Activated naive CD4-positive, alpha-beta T cell treated with anti-CD3 and anti-CD28 coated beads for 36 hours (primary cell): ENCODE measurements at places on chromosomes 4 and X.

DNA sequence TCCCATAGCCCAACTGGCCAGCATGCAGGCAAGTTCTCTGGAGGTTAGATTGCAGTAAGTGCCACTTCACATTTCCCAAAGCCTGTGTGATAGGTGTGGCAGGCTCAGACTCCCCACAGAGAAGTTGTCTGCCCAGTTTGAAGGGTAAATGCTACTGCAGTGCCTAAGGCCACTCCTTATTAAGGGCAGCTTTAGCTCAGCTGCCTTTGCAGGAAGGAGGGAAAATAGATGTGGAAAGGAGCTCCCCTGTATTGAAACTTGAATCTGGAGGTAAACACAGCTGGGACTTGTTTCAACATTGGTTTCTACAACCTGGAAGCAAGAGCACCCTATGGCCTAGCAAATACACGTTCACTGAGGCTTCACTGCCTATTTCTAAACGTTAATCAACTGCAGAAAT, 22.4 kb downstream of the NEXMIF start:
- DNase-seq, result no peak

GRCh38 chr4:95701500-95702170, 138.3 kb upstream of the PDHA2 start:
- no peak for DNase-seq

DNA sequence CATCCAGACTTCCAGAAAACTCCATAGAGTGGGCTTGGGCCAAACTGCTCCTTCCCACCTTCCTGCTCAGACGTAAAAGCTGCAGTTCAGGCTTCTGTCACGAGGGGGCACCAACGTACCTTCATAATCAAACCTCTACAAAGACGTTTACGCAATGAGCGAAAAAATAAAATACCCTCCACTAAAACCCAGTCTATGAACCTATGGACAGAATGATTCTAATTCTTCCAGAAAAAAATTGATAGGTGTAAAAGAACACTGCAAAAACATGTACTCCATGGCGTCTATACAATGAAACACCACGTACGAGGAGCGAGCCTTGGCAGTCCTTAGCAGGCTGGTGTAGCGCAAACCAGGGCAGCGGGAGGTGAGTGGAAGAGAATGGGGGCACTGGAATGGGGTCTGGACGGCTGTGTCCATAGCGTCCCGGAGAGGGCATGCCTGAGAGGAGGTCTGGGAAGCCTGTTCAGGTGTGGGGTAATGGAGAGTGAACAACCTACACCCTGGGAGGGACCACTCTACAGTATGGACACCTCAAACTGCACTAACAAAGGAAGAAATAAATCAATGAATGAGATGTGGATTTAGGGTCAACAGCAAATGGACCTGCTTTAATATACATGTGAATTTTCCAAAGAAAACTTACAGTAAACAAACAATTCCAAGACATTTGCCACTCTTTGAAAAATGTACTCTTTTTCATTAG, 14.4 kb upstream of the RAB40A start:
- peak; percentile 80 for DNase-seq

- DNase-seq, result no peak
Observed at GRCh38 chr4:141576585-141577110, 59.7 kb upstream of the IL15 start.

GRCh38 chrX:105468741-105469140, 248.2 kb upstream of the TEX13A start:
- DNase-seq, result no peak

DNA sequence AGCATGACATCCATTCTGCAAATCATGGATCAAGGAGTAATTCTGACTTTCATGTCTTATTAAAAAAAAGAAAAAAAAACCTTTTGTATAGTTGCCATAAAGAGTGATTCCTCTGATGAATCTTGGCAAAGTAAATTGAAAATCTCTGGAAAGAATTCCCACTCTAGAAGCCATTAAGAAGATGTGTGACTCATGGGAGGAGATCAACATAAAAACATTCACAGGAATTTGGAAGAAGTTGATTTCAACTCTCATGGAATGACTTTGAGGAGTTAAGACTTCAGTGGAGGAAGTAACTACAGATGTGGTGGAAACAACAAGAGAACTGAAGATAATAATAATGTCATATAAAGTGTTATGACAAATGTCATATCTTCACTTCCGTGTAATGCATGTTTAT, 204.2 kb downstream of the PABPC4L start:
- DNase-seq, result no peak

GRCh38 chr4:147831551-147832171, 99.8 kb downstream of the ARHGAP10 start:
- no peak for DNase-seq

GRCh38 chr4:66169341-66169740, 499.1 kb upstream of the EPHA5 start:
- DNase-seq, result no peak

DNA sequence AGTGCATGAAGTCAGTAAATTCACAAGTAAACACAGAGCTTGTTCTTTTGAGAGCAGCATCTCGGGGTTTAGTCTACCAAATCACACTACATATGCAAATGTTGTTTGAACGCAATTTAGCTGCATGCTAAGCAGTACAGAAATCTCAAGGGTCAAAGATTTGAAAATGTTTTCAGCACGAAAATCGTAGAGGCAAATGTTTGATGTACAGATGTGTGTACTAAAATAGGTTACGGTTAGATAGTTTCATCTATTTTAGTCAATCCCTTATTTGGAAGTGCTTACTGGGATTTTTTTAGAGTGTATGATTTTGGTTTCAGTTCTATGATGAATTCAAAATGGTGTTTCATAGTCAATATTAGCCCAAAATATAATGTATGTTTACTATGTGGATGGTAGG, 1928.2 kb upstream of the TENM3 start:
- no peak for DNase-seq
